Gastroesophageal sphincter (tissue), 4 donors: ENCODE measurements at places on chromosomes 12 and 14. TPM values are rescaled to one million over a fixed set of nuclear protein-coding genes. Genes with fewer than 3 reads are reported as not detected.

CD69 gene
- total RNA-seq = 0.92 TPM

GRCh38 chr12:95328708-95329107, 111.1 kb downstream of the VEZT start:
- no peak for ATAC-seq

- ATAC-seq = no peak
Observed at GRCh38 chr14:101737414-101738339, 23.8 kb upstream of the PPP2R5C start.

- peak; percentile 76 for ATAC-seq
Observed at GRCh38 chr14:20714593-20715250, 26.2 kb downstream of the ANG start.
